Cardiac muscle cell (in vitro differentiated cells and primary cell): ENCODE measurements at places on chromosomes 11 and 22.
A peak's percentile ranks its signal among the peaks of the same experiment; 100 is the strongest.

GRCh38 chr11:128886406-128887124 lies 4.6 kb upstream of the KCNJ5 start:
- peak; percentile 84 for DNase-seq

DNA sequence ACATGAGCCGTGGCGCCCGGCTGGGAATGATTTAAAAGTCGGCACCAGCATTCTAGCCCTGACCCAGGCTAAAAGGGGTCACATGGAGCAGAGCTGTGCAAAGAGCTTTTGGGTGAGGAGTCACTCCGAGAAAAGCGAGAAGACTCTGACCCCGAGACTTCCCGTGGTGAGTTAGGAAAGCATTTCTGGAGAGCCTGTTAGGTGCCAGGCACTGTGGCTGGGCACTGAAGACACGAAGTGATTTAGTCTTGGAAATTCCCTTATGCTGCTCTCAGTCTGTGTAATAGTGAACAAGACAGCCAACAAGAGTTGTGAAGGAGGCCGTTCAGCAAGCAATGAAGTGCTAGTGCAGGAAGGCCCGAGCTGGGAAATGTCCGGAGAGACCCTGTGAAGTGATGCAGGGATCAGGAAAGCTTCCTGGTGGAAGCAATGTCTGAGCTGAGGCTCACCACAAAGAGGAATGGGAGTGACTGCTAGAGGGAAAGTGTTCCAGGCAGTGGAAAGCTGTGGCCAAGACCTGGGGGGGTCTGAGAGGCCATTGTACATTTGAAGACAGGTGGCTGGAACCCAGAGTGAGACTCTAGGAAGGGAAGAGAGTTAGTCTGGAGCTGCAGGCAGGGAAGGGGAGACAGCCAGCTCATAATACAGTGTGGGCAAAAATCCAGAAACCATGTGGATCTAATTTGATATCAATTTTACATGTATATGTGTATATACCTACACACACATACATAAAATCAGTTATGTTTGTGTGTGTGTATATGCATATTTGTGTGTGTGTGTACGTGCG lies 31.6 kb downstream of the MARK2 start:
- DNase-seq = no peak

DNA sequence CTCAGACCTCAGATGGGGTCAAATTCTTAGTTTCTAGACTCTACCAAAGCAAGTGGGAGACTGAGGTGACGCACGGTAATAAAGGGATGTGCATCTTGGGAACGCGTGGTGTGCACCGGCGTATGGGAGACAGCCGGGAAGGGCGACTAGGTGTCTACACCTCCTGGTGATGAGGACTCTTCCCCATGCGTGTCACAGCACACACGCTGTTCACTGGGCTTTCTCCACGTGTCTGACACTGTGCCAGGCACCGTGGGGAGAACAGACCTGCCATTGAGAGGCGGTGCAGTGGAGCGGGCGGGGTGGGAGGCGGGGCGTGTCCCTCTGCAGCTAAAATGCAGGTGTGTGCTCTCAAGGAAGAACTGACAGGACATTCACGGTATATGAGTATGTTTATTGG lies 5.3 kb downstream of the FXYD6 start:
- DNase-seq = no peak

- DNase-seq = no peak
These were observed 52.1 kb upstream of the RASD2 start for GRCh38 chr22:35488513-35488912.

GRCh38 chr22:24118689-24119384 lies 62.5 kb upstream of the SUSD2 start:
- no peak for DNase-seq

DNA sequence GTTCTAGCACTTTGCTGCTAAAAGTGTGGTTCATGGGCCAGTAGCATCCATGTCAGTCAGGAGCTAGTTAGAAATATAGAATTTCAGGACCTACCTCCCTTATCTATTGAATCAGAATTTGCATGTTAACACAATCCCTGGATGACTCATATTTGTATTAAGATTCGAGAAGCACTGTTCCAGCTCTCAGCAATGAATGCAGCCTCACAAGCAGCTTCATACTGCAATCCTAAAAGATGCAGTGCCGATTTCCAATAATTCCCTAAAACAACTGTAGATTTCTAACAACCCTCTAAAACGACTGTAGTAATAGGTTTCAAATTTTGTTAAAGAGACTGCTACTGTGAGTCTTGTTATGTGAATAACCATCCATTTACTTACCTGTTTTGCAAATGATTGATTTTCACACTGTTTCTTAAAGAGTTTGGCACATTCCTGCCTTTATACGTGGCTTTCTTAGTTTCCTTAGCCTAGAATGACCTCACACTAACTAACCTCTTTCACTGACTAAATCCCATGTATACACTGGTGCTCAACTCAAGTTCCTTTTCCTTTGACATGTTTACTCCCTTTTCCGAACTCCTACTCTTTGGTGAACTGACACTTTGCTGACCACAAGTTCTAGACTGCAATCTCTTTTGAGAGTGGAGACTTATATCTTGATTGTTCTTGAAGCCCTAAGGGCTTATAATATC lies 511.8 kb downstream of the METTL15 start:
- DNase-seq = no peak

- DNase-seq = no peak
These were observed 164.1 kb downstream of the ARHGAP42 start for GRCh38 chr11:100851147-100851546.

DNA sequence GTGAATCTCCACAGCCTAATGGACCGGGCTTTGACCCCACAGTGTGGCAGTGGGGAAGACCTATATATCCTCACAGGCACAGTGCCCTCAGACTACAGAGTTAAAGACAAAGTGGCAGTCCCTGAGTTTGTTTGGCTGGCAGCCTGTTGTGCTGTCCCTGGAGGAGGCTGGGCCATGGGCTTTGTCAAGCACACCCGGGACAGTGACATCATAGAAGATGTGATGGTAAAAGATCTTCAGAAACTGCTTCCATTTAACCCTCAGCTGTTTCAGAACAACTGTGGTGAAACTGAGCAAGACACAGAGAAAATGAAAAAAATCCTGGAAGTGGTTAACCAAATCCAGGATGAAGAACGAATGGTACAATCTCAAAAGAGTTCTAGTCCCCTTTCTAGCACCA lies 39.0 kb downstream of the ENDOD1 start:
- no peak for DNase-seq

DNA sequence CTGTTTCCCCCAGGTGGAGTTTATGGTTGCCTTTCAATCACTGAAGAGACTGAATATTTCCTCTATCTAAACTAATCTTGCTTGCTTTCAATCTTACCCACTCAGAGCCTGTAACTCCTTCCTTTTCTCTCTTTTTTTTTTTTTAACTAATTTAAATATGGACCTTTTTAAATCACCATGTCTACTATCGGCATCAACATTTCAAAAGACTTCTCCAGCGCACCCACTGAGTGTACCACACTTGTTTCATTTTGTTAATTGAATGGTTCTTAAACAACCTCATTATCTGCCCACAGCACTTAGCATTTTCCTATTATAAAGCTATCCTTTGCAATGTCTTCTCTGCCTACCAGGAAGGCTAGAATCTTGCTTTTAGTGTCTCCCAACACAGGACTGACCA lies 1212.5 kb downstream of the LRRC4C start:
- DNase-seq = no peak
